ENCODE measurements at places on chromosomes 6 and 20.
A peak's percentile ranks its signal among the peaks of the same experiment; 100 is the strongest.

- DNase-seq, result no peak
Observed at GRCh38 chr20:60669211-60669610, 582.9 kb upstream of the CDH4 start.

GRCh38 chr20:13898012-13898612 lies 92.3 kb downstream of the SEL1L2 start:
- DNase-seq, result no peak

DNA sequence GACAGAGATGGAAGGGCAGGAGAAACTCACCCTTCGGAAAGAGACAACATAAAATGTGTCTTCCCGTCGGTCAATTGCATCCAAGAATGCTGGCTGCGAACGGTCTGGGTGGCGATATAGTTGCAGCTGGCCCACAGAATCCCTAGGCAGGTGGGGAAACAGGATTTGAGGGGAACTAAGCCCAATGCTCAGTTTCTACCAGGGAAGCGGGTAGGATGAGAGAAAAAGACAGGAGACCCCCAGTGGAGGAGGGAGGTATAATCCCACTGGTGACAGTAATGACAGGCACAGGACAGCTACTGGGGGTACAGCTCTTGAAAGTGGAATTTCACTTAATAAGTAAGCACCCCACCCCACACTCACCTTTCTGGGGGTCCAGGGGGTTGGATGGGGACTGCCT lies 7.5 kb upstream of the TNXB start:
- DNase-seq, result no peak

GRCh38 chr6:94133106-94133505 lies 713.7 kb upstream of the EPHA7 start:
- DNase-seq, result no peak

GRCh38 chr20:62845416-62846160 lies 16.0 kb downstream of the TCFL5 start:
- DNase-seq, result no peak

DNA sequence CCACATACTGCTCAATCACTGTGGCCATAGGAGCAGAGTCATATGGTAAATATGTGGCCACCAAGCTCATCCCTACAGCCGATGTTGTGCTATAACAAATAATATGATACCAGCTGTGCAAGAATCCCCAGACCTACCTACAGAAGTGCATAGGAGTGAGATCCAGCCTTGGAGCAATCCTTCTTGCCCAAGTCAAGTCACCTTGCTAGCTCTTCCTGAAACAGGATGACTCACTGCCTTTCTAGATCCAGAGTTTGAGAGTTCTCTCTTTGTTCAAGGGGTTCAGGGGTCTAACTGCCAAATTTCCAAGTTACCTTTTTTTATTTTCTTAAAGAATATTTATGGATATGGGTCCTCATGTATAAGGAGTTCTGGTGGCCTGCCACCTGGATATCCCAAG lies 195.7 kb upstream of the MAN1A1 start:
- no peak for DNase-seq

DNA sequence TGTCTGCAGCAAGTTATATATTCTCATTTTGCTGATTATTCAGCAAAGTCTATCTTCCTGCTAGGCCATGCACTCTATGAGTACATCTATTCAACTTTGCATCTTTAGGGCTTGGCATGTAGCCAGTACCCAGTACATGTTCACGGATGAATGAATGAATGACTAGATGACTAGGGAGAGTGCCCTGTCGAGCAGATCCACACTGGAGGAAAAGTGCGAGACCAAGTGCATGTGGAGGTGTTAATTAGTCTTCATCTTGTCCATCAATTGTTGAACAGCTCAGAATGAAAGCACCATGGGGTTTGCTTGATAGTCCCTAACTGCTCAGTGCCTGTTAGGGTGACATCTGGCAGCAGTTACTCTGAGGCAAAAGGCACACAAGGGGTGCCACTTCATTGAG lies 30.4 kb downstream of the TM9SF4 start:
- no peak for DNase-seq

DNA sequence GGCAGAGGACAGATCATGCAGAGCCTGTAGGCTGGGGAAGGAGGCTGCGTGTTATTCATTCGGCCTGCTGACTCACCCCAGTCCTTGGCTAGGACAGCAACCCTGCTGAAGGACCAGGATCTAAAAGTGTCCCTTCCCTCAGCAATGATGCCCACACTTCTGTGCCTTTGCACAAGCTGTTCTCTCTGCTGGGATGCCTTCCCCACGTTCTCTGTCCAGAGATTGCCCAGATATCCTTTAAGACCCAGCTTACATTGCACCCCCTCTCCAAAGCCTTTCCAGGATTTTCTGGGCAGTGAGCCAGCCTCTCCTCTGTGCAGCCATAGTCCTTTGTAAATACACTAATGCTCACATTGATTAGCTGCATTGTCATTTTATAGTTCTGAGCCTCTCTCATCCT lies 99.3 kb upstream of the CHD6 start:
- DNase-seq, result peak; percentile 8

- peak; percentile 87 for DNase-seq
Observed at GRCh38 chr6:15389765-15390723, 144.2 kb downstream of the JARID2 start.

DNA sequence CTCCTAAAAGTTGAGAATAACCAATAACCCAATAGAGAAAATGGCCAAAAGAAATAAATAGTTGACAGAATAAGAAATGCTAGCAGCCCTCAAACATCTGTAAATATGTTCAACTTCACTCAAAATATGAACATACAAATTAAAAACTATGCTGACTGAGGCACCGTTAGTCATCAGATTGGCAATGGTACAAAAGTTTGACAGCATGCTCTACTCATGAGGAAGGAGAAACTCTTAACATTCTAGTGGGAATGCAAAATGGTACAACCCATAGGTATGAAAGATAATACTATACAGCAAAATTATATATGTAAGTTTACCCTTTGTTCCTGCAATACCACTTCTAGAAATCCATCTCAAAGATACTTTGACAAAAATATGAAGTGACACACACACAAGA lies 1.6 kb upstream of the ZSCAN12 start:
- no peak for DNase-seq

GRCh38 chr6:167290786-167291622 lies at the start of gene UNC93A:
TSS of gene UNC93A (plus strand) at chr6:167291315. CDS start at chr6:167291490, 175 bp downstream.
- DNase-seq, result no peak

GRCh38 chr6:33161354-33162331 lies 30.6 kb downstream of the COL11A2 start:
- peak; percentile 90 for DNase-seq

DNA sequence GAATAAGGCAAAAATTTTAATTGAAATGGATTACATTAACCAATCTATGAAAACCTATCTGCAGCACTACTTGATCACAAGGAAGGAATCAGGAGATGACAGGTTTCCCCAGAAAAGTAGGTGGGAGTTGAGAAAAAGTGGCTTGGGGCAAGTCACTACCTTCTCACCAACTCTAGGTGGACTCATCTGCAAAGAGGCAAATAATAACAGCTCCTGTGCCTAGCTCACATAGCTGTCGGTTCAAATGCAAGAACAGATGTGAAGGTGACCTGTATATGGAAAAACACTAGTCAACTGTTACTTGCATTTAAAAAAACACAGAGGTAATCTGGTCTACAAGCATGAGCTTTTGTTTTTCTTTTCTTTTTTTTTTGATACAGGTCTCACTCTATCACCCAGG lies 67.2 kb downstream of the POPDC3 start:
- DNase-seq, result no peak

DNA sequence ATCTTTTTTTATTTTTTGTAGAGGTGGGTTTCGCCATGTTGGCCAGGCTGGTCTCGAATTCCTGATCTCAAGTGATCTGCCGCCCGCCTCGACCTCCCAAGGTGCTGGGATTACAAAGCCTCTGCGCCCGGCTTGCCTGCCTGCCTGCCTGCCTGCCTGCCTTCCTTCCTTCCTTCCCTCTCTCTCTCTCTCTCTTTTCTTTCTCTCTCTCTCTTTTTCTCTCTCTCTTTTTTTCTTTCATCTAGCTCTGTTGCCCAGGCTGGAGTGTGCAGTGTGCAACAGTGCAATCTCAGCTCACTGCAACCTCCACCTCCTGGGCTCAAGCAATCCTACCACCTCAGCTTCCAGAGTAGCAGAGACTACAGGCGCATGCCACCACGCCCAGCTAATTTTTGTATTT lies 4.6 kb upstream of the ILRUN start:
- no peak for DNase-seq

GRCh38 chr20:10061641-10062040 lies 26.9 kb downstream of the ANKEF1 start:
- peak; percentile 33 for DNase-seq

DNA sequence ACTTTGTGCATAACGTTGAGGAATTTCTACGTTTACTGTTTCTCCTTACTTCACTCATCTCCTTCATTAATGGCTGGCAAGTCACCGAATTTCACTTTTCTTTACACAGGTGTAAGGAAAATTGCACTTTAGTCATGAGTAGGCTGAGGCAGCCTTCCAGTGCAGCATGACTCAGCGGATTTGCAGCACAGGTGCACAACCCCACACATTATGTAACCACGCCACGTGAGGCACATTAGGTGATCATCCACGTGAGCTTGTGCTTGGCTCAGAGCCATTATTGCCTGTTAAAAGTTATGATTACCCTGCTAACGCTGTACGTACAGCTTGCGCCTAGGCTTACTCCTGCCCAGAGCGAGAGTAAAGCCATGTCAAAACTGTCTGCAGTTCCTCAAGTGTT lies 158.8 kb downstream of the NKAIN2 start:
- DNase-seq, result no peak

DNA sequence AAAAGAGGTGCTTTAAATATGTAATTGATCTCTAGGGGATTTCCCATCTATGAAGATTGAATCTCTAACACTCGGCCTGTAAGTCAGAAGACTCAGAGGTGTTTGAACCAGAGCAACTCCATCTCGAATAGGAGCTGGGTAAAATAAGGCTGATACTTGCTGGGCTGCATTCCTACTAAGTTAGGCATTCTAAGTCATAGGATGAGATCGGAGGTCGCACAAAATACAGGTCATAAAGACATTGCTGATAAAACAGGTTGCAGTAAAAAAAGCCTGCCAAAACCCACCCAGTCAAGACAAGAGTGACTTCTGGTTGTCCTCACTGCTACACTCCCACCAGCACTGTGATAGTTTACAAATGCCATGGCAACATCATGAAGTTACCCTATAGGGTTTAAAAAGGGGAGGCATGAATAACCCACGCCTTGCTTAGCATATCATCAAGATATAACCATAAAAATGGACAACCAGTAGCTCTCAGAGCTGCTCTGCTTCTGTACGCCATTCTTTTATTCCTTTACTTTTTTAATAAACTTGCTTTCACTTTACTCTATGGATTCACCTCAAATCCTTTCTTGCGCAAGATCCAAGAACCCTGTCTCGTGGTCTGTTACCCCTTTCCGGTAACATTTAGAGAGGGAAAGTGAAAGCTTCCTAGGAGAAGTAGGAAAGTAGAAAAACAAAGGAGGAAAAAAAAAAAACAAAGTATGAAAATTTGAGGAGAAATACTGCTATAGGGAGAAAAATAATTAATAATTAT lies 129.7 kb upstream of the PHACTR1 start:
- DNase-seq, result no peak

DNA sequence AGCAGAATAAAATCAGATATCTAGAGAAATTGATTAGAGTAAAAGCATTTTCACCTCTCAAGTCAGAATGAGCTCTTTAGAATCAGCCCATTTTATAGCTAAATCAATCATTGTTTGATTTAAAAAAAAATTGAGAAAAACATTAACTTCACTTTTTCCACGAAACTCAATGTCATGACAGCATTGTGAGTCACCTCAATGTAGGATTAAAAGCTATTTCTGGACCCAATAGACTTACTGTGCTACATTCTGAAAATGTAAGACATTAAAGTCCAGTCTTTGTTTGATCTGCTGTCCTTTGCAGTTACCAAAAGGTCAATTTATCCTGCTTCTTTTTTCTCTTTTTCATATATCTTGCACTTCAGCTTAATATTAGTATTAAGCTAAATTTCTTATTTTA lies 519.4 kb upstream of the ZNF337 start:
- no peak for DNase-seq

GRCh38 chr6:151060766-151061531 lies 178.8 kb upstream of the AKAP12 start:
- no peak for DNase-seq

- DNase-seq, result no peak
Observed at GRCh38 chr6:89567630-89568390, 70.7 kb downstream of the LYRM2 start.

GRCh38 chr6:105105094-105105493 lies 74.7 kb downstream of the POPDC3 start:
- DNase-seq, result no peak

DNA sequence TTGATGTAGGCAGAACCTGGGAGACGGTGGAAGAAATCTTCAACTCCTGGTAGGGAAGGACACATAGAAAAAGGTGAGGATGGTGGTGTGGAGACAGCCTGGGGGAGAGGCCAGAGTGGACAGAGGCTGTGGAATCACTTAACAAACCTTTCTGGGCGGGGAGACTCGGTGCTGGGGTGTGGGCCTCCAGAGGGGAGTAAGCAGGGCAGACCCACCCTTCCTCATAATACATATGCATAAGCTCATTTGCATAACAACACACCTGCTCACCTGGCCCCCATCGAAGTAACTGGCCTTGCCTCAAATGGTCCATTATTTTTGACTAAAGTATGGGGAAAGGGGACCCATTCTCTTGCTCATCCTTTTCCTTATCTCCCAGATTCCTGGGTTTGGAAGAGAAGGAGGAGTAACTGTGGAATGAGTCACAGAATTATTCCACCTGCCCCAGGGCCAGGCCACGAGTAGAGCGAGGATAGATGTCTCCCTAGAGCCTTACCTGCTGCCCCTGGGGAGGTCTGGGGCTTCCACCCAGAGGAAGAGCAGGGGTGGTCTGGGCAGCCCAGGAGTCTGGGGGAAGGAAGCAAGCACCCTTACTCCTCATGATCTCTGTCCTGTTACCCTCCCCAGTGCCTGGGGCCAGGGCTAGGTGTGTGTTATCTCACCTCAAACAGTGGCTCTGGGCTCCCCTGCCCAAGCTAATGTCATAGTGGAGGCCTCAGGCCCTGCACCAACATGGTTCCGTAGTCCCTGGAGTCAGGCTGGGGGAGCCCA lies 10.7 kb upstream of the VEGFA start:
- no peak for DNase-seq

DNA sequence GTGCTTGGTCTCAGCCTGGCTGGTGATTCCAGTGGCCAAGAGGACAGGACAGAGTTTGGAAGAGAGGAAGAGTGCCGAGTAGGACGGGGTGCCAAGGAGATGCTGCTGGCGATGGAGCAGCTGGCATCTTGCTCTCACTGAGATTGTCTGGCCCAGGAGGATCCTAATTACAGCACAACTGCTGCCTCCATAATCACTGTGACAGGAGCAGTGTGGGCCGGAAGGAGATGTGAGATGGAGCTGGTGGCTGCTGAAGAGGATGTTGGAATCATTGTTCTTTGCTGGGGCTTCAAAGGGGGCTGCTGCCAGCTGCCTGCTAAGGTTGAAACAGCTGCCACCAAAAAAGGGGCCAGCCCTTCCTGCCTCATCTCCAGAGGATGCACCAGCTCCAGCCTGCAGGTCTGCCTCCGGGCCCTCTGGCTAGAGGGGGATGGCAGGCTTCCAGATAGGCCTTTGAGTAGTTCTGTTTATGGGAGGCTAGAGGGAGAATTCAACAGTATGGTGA lies 214.4 kb downstream of the RNF144B start:
- peak; percentile 47 for DNase-seq

DNA sequence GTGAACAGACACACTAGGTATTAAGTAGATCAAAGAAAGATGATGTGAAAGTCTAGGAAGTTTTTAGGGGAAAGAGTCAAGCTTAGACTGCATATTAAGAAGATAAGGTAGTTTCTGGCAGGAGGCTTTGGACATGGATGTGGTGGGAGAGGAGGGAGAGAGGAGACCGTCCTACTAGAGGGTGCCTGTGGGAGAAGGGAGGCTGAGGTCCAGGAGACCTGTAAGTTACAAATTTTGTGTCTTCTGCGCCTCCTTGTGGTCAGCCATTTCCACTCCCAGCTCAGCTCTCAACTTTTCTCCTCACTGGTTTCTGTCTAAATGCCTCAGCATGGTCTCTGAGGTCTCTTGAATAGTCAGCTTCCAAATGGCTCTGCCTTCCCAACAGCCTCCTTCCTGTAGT lies 193.5 kb downstream of the UNC5CL start:
- peak; percentile 65 for DNase-seq
